ENCODE measurements at places on chromosomes 13 and 19. TPM values are rescaled to one million over a fixed set of nuclear protein-coding genes. Genes with fewer than 3 reads are reported as not detected.

KLK12 gene
- not detected for polyA plus RNA-seq

FGF22 gene
- 0.05 TPM for polyA plus RNA-seq

PALM3 gene
- polyA plus RNA-seq, result not detected

GJA3 gene
- 0.07 TPM for polyA plus RNA-seq

COMP gene
- polyA plus RNA-seq, result not detected

LRRC63 gene
- polyA plus RNA-seq, result 0.02 TPM

SYCN gene
- polyA plus RNA-seq, result not detected

ZGLP1 gene
- polyA plus RNA-seq, result 0.43 TPM

- DNase-seq, result no peak
- H3K36me3 ChIP-seq, result no peaks in the 10 kb centered on the region
- H3K27ac ChIP-seq, result no peak overlapping the region
- no peaks in the 10 kb centered on the region for H3K27me3 ChIP-seq
Measured at GRCh38 chr13:94997126-94997525, 284.8 kb upstream of the SOX21 start.

GRCh38 chr19:28074773-28075172, 1138.2 kb downstream of the UQCRFS1 start:
- H3K4me1 ChIP-seq, result no peaks in the 10 kb centered on the region
- no peaks in the 10 kb centered on the region for H3K36me3 ChIP-seq
- H3K4me3 ChIP-seq, result no peak overlapping the region
- no peak overlapping the region for H3K27ac ChIP-seq
- no peak for DNase-seq

DNA sequence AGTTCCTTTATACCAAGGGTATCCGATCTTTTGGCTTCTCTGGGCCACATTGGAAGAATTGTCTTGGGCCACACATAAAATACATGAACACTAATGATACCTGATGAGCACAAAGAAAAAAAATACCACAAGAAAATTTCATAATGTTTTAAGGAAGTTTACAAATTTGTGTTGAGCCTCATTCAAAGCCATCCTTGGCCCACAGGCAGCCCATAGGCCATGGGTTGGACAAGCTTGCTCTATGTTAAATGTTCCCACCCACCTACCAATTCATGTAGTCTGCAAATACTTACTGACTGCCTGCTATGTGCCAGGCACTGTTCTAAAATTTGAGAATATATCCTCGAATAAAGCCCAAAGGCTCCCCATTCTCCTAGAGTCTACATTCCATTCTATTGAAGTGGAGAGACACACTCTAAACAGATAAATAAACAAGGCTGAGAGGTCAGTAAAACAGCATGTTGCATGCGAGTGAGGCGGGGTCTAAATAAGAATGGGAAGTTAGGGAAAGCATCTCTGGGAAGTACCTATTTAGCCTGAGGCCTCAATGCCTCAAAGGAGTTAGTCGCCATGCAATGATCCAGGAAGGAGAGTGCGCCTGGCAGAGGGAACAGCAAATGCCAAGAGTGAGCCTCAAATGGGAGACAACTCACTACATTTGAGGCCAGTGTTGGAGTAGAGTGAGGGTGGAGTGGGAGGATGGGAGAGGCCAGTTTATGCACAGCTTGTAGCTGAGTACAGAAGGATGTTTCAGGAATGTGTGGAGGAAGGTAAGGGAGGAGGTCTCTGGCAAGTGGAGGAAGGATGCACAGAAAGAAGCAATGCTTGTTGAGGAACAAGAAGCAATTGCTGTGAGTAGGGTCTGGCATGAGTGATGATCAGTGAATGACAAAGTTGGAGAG, 52.5 kb upstream of the CLDN10 start:
- no peak overlapping the region for H3K27ac ChIP-seq
- no peaks in the 10 kb centered on the region for H3K27me3 ChIP-seq
- H3K36me3 ChIP-seq, result no peaks in the 10 kb centered on the region
- H3K4me1 ChIP-seq, result no peaks in the 10 kb centered on the region

- H3K4me1 ChIP-seq, result no peaks in the 10 kb centered on the region
- DNase-seq, result no peak
- no peaks in the 10 kb centered on the region for H3K36me3 ChIP-seq
- no peak overlapping the region for H3K4me3 ChIP-seq
Measured at GRCh38 chr19:5246554-5247155, 94.0 kb downstream of the PTPRS start.

DNA sequence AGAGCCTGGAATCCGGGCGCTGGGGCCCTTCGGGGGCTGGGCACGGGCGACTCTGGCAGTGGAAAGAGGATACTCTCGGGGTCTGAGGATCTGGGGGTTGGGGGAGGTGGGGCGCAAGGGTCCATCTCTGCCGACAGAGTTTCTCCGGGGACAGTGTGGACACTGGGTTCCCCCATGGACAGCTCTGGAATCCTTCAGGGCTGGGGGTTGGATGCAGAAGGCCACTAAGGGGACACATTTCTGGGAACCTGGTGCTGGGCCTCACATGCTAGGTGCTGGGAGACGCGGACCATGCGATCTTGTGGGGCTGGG, 2.3 kb downstream of the TGFBR3L start:
- no peak for DNase-seq
- peak overlapping the region; percentile 37 for H3K4me3 ChIP-seq
- H3K27ac ChIP-seq, result no peak overlapping the region
- peaks cover 18% of the 10 kb centered on the region for H3K4me1 ChIP-seq

- peaks cover 8% of the 10 kb centered on the region for H3K36me3 ChIP-seq
- H3K27ac ChIP-seq, result no peak overlapping the region
- peaks cover 3% of the 10 kb centered on the region for H3K27me3 ChIP-seq
- H3K4me1 ChIP-seq, result no peaks in the 10 kb centered on the region
- no peak for DNase-seq
- no peak overlapping the region for H3K4me3 ChIP-seq
Measured at GRCh38 chr19:49231389-49231788, 73.8 kb downstream of the TRPM4 start.

DNA sequence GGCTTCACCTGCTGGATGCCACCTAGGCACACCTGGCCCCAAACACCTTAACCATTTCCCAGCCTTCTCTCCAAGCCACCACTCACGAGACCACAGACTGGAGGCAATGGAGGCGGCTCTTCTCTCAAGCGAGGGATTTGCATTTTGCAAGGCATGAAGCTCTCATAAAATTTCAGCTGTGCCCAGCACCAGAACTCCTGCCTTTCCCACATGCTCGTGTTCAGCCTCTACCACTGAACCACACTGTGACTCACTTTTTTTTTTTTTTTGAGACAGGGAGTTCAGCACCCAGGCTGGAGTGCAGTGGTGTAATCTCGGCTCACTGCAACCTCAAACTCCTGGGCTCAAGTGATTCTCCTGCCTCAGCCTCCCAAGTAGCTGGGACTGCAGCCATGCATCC, 10.6 kb downstream of the NANOS3 start:
- H3K4me1 ChIP-seq, result peaks cover 19% of the 10 kb centered on the region
- peak overlapping the region; percentile 12 for H3K27ac ChIP-seq
- H3K4me3 ChIP-seq, result peak overlapping the region; percentile 36
- no peak for DNase-seq
- H3K27me3 ChIP-seq, result peaks cover 8% of the 10 kb centered on the region
- H3K36me3 ChIP-seq, result no peaks in the 10 kb centered on the region

DNA sequence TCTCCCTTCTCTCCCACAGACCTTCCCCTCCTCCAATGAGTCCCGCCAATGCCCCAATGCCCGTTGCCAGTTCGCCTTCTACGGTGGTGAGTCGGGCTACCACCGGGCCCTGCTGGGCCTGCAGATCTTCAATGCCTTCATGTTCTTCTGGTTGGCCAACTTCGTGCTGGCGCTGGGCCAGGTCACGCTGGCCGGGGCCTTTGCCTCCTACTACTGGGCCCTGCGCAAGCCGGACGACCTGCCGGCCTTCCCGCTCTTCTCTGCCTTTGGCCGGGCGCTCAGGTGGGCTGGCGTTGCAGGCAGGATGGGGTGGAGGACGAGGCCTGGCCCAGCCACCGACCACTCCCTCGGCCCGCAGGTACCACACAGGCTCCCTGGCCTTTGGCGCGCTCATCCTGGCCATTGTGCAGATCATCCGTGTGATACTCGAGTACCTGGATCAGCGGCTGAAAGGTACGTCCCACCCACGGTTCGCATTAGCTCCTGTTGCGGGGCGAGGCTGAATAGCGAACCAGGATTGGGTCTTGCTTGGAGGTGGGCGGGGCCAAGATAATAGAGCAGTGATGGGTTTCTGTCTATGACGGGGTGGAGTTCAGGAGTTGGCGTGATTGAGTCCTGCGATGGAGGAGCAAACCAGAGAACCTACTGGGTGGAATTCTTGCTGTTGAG, 11.1 kb downstream of the SLC44A2 start:
- H3K27me3 ChIP-seq, result no peaks in the 10 kb centered on the region
- no peaks in the 10 kb centered on the region for H3K4me1 ChIP-seq
- H3K36me3 ChIP-seq, result peaks cover 43% of the 10 kb centered on the region
- H3K4me3 ChIP-seq, result no peak overlapping the region
- DNase-seq, result no peak

DNA sequence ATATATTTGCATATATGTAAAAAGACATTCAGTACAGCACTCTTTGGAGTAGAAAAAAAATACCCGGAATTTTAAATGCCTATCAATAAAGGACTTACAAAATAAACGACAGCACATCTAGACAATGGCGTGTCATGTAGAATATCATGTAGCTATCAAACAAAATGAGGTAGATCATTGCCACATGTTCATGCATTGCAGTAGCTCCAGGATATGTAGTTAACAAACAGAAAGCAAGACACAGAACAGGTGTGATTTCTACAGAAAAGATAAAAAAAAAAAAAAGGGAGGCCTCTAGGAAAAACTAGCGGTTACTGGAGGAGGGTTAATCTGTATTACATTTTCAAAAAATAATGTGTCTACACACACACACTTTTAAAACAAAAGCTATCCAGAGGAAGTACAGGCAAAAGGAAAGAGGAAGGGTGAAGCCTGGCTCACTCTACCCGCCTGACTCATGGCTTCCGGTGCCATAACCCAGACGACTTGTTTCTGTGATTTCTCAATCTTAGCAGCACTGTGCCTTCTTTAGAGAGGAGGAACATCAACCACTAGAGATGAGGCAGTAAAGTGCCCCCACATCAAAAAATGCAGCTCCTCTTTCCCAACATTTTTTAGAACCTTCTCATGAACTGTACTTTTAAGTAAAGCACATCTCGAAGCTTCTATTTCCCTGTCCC, 6.9 kb downstream of the KCTD12 start:
- peaks cover 28% of the 10 kb centered on the region for H3K4me1 ChIP-seq
- DNase-seq, result no peak
- no peak overlapping the region for H3K4me3 ChIP-seq
- H3K27me3 ChIP-seq, result no peaks in the 10 kb centered on the region

DNA sequence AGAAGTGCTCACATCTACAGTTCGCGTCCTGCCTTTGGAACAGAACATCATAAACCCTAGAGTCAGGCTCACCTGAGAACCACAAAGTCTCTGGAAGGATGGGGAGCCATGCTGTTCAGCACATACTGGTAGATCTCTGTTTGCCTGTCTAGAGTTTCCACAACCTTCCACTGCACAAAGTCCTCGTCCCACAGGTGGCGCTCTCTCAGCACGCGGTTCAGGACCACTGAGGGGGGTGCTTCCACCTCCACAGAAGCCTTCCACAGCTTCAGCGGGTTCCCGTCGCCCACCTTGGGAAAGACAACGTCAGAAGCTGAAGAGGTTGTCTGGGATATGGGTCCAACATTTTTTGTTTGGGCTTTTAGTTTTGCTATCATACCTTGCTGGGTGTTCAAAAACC, 93.6 kb downstream of the KL start:
- H3K27ac ChIP-seq, result no peak overlapping the region
- no peak overlapping the region for H3K4me3 ChIP-seq
- H3K4me1 ChIP-seq, result no peaks in the 10 kb centered on the region
- H3K27me3 ChIP-seq, result no peaks in the 10 kb centered on the region

- DNase-seq, result no peak
- H3K4me3 ChIP-seq, result no peak overlapping the region
- no peaks in the 10 kb centered on the region for H3K27me3 ChIP-seq
- H3K4me1 ChIP-seq, result peaks cover 31% of the 10 kb centered on the region
Measured at GRCh38 chr13:41611385-41611784, 154.0 kb downstream of the RGCC start.

DNA sequence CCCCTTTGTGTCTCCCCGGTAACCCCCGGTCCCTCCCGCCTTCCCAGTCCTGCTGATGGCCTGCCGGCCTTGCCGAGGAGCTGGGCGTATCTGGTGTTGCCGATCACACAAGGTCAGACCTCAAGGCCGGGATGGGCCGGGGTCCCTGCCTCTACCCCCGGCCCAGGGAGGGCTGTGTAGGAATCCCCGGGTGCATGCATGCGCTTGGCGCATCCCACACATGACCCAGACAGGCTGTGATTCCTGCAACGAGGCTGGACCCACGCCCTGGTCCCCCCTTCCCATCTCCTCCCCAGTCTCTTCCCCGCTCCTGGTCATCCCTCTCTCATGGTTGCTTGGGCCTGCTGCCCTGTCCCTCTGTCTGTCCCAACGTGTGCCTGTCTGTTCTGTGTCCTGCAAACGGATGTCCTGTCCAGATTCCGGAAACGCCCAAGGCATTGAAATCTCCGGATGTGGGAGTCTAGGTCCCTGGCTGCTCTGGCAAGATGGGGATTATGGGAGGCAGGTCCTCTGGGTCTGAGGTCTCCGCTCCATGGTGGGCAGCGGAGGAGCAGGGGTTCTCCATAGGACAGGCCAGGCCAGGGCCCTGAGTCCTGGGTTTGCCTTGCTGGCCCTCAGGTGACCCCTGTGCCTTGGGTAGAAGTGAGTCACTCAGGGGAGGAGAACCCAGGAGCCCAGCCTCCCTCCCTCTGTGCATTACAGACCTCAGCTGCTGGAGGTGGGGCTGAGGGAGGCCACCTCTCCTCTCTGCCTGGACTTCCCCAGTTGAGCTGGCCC, 1.6 kb downstream of the PKN1 start:
- no peak for DNase-seq
- H3K27ac ChIP-seq, result no peak overlapping the region
- H3K36me3 ChIP-seq, result no peaks in the 10 kb centered on the region
- H3K4me1 ChIP-seq, result no peaks in the 10 kb centered on the region
- H3K4me3 ChIP-seq, result no peak overlapping the region
- H3K27me3 ChIP-seq, result peaks cover 23% of the 10 kb centered on the region

DNA sequence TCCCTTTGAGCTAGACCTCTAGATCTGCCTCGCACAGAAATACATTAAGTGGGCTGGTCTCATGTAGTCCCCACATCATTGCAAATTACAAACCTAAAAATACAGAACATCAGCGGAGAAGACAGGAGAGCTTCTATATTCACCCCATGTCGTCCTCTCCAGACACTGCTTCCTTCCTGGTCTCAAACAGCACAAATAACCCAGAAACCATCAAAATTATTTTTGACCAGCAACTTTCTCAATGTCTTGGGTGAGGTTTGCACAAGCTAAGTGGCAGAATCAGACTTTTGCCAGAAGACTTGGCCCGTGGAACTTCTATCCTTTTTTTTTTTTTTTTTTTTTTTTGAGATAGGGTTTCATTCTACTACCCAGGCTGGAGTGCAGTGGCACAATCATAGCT, 28.2 kb downstream of the CLEC17A start:
- no peak overlapping the region for H3K27ac ChIP-seq
- H3K4me1 ChIP-seq, result no peaks in the 10 kb centered on the region
- H3K36me3 ChIP-seq, result no peaks in the 10 kb centered on the region

GRCh38 chr13:76512721-76513145, 373.5 kb downstream of the KCTD12 start:
- DNase-seq, result no peak
- no peaks in the 10 kb centered on the region for H3K27me3 ChIP-seq
- no peaks in the 10 kb centered on the region for H3K4me1 ChIP-seq
- H3K36me3 ChIP-seq, result no peaks in the 10 kb centered on the region
- no peak overlapping the region for H3K27ac ChIP-seq
- H3K4me3 ChIP-seq, result no peak overlapping the region

Measured in keratinocyte (primary cell).